IPS DF 6.9 (cell line): ENCODE measurements at places on chromosomes 3 and 15.

DNA sequence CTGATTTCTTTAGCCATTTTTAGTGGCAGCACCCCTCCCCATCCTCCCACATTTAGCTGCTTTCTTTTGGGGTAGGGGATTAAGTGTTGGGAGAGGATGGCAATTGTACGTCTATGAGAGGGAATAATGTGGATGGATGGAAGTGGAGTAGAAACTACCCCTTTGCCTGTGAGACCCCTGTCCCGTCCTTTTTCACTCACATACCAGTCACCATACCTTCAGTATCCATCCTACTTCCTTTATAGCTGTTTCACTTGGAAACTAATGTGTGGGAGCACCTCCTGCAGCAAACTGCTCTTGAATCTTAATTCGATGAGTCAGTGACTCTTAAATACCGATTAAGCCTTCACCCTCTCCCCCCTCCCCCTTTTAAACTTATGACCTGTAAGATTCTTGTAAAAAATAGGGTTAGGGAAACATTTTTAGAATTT lies 730 bp downstream of the SPRED1 start:
- no peak for DNase-seq

GRCh38 chr15:73658645-73659044 lies 25.5 kb upstream of the NPTN start:
- no peak for DNase-seq

DNA sequence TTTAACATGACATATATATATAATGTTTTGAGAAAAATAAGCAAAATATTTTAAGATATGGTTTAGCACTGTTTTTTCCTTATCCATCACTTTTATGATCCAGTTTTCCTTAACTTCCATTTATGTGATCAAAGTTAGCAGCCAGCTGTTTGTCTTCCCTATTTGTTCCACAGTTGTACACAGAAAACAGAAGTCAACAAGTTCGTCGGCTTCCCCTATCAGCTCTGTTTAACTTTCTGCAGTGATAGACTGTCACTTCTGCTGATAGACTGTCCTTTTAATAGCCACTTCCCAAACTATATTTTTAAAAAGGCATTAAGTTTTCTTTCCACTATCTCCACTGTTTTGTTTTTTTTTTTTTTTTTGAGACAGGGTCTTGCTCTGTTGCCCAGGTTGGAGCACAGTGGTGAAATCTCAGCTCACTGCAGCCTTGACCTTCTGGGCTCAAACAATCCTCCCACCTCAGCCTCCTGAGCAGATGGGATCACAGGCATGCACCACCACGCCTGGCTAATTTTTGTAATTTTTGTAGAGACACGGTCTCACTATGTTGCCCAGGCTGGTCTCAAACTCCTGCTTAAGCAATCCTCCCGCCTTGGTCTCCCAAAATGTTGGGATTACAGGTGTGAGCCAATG lies 7.2 kb downstream of the FSD2 start:
- no peak for DNase-seq

GRCh38 chr15:51754267-51754666 lies 2.9 kb downstream of the TMOD2 start:
- DNase-seq: no peak

- DNase-seq: no peak
Measured at GRCh38 chr3:113496924-113497323, 18.0 kb downstream of the SPICE1 start.

DNA sequence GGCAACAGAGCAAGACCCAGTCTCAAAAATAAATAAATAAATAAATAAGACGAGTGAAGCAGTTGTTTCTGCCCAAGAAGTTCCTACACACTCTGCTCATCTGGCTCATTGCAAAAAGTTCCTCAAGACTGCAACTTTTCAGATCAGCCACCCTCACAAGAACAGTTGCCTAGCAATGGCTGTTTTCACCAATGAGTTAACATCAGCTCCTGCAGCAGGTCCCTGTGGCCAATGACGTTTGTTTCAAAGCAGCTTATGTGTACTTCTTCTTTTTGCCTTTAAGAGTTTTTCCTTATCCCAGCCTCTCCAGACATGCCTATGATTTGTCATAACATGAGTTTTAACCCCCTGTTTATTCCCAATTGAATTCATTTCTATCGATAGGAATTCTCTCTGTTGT lies 118.4 kb upstream of the SPRED1 start:
- no peak for DNase-seq

GRCh38 chr3:37558580-37558979 lies 303.1 kb upstream of the CTDSPL start:
- no peak for DNase-seq

DNA sequence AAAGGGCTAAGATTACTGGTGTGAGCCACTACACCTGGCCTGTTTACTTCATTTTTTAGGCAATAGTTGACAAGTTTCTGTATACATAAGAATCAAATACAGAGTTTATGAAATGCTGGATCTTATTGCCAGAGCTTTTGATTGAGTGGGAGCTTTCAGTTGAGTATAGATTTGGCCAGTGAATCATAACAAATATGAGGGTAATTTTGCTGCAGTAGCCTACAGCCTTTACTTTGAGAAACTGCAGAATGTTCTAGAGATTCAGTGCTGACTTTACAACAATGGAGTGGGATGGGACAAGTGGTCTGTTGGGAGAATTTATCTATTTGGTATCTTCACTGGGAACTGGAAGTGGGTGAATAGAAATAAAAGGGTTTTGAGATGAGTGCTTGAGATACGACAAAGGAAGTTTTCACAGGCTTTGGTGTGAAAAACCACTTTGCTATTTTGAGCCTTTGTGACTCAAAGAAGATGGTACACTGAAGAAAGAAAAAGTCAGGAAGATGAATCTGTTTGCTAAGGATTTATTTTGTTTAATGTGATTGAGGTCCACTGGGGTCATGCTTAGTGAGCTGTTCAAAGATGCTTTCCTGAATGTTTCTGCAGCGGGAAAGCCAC lies 227.8 kb downstream of the UBE2E2 start:
- DNase-seq: no peak

DNA sequence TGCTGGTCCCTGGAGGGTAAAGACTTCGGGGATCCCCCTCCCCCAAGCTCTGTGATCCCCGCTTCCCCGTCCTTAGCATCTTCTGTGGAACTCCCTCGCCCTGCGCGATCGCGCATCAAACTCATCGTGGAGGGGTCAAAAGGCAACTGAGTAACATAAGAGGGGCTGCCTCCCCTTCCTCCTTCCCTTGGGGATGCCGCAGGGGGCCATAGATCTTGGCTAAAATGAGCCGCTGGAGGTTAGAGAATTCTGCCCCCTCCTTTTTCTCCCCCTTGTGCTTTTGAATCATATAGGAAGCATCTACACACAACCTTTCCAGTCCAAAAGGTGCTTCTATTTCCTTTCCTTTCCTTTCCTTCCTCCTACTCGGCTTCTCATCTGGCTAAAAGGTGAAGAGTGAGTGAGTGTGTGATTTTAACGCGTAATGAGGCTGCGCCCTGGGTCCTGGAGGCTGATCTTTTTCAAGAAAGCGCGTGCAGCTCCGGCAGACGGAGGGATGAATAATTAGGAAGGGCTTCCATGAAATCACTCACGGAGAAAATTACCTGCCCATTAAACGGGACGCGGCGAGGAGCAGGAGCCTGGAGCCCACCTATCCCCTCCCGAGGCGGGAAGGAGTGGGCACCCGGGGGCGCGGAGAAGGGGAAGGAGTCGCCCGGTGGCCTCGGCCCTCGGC lies 831 bp upstream of the ROBO2 start:
- no peak for DNase-seq

GRCh38 chr3:3110299-3110630 lies at the start of gene IL5RA:
IL5RA (minus strand) TSS chr3:3110374; CDS start chr3:3104984, 5,390 bp downstream.
- DNase-seq: peak; percentile 7

- no peak for DNase-seq
Measured at GRCh38 chr15:70100474-70101341, 3.0 kb upstream of the TLE3 start.

- no peak for DNase-seq
Measured at GRCh38 chr3:188841906-188842305, 329.9 kb upstream of the TPRG1 start.

GRCh38 chr15:41981371-41982132 lies 9.2 kb upstream of the EHD4 start:
- DNase-seq: no peak

DNA sequence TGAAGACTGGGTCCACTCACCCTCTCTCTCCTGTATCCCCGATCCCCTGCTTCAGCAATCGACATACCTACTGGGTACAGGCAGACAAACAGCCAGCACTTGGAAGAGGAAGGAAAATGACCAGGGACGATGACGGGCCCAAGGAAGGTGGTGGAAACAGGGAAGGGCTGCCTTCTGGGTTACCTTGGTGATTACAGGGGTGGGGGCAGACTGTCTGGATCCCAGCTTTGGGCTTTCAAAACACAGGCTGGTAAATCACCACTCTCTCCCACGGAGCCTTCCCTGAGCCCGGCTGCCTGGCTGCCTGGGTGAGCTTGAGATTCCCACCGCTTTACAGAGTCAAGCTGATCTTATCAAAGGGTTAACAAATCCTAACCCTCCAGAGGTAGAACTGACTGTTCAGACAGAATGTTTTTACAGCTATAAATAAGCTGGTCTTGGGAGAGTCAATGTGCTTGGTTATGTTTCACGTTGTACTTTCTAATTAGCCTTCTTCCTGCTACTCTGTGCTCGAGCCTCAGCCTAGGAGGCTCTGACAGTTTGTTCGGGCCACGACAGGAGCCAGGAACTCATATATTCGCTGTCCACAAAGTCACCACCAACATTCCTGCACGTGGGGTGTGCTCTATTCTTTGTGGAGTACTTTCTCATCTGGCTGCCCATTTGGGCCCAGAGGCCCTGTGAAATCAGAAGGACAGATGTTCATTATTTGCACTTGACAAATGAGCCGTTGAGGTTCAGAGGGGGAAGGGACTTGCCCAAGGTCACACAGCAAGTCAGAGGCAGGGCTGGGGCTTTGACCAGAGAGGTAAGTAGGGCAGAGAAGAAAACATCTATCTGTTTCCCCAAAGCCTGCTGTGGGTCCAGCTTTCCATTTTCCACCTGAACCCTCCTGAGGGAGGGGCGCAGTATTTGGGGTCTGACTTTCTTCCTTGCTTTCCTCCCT lies 63.5 kb downstream of the FEM1B start:
- DNase-seq: no peak

DNA sequence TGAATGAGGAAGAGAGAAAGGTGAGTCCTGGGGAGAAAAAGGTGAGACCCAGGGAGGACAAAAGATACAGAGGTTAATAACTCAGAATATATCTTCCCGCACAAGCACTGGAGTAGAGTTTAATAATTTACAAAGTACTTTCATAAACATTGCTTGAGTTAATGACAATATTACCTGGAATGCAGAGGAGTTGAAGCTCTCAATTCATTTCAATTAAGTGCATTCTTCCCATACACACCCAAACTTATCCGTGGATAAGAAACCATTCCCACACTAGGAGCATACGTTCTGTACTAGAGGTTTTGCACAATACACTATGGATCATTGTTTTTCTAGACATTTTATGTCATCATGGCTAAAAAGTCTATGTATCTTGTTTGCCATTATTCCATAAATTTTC lies 23.3 kb upstream of the KNG1 start:
- DNase-seq: no peak

- DNase-seq: no peak
Measured at GRCh38 chr3:38203690-38204089, 38.4 kb downstream of the OXSR1 start.

- DNase-seq: no peak
Measured at GRCh38 chr15:83275412-83275811, 9.1 kb downstream of the BNC1 start.

DNA sequence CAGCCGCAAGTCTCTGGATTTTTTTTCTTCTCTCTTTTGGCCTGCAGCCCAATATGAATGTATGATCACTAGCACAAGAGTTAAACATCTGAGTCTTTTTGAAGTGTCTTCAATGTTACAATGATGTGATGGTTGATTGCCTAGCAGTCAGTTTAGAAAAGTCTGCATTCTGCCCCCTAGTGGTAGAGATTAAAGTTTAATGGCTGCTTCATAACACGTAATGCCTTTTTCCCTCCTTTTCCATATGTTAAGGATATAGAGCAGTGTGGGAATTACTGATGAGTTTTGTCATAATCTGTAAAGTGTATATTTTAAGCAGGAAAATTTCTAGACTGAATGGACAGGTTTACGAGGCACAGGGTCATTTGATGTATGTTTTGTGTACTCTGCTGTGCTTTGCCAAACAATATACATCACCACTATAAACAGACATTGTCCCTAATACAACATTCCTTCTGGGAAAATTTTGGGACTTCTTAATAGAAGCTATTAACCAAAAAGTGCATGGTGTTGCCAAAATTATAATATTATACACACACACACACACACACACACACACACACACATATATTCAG lies 1038.5 kb upstream of the NR2F2 start:
- DNase-seq: no peak

- no peak for DNase-seq
Measured at GRCh38 chr3:140251678-140252077, 316.7 kb downstream of the CLSTN2 start.

GRCh38 chr15:24919446-24919845 lies 35.3 kb upstream of the SNRPN start:
- peak; percentile 52 for DNase-seq

DNA sequence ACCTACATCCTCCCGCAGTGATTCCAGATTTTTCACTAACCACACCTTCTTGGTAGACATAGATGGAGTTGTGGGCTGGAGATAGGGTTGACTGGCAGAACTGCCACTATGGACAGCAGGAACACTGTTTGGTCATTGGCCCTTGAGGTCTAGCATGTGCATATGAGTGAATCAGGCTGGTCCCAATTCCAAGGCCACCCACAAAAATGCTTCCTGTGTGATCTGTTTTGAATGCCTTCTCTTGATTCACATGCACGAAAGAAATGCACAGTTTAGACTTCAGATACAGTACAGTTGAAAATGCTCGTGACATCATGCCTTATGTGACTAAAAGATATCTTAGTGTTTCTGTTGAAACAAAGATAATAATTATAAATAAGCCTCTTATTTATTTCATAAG lies 285.8 kb upstream of the SEMA6D start:
- no peak for DNase-seq

- no peak for DNase-seq
Measured at GRCh38 chr3:118991775-118992174, 42.9 kb downstream of the IGSF11 start.

- DNase-seq: no peak
Measured at GRCh38 chr15:34266751-34267150, 41.9 kb downstream of the EMC4 start.

DNA sequence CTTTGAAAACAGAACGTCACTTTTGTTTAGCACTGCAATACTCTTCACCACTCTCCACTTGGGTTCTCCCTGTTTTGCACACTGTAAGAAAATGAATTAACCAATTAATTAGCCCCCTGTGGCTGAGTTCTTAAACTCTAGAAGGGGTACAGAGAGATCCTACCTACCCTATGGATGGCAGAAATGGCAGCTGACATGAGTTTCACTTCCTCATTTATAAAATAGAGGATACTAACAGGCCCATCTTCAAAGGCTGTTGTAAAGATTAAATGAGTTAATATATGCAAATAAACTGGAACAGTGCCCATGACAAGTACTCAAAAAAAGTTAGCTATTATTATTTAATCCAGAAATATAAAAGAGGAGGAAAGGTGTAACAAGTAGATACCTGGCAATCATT lies 36.9 kb downstream of the SUCLG2 start:
- no peak for DNase-seq

DNA sequence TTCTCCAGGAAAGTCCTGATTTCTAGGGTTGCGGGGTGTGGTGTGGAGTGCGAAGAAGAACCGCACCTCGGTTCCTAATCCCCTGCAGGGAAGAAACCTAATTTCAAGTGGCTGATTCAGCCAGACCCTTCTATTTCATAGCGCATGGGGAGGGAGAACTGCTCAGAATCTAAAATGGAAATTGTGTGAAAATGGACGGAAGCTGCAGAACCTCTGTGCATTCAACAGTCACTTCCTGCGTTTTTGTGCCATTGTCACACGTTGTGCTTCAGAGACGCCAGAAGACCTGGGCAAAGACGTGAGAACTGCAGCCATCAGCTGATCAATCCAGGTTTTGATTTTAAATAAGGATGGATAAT lies 1.2 kb downstream of the SIDT1 start:
- DNase-seq: no peak
